ENCODE measurements at places on chromosomes 1 and 21. TPM values are rescaled to one million over a fixed set of nuclear protein-coding genes. Genes with fewer than 3 reads are reported as not detected.

KRTAP7-1 gene
- total RNA-seq = not detected

ALX3 gene
- not detected for total RNA-seq

GRCh38 chr1:27487966-27488884, 1.7 kb downstream of the WASF2 start:
- peaks cover 15% of the 10 kb centered on the region for H3K4me1 ChIP-seq
- no peaks in the 10 kb centered on the region for H3K36me3 ChIP-seq
- no peaks in the 10 kb centered on the region for H3K27me3 ChIP-seq
- no peak overlapping the region for H3K27ac ChIP-seq

GRCh38 chr1:99957818-99958217, 12.0 kb upstream of the SLC35A3 start:
- H3K27ac ChIP-seq = no peak overlapping the region
- H3K4me1 ChIP-seq = peaks cover 4% of the 10 kb centered on the region
- no peak for DNase-seq
- no peaks in the 10 kb centered on the region for H3K27me3 ChIP-seq

DNA sequence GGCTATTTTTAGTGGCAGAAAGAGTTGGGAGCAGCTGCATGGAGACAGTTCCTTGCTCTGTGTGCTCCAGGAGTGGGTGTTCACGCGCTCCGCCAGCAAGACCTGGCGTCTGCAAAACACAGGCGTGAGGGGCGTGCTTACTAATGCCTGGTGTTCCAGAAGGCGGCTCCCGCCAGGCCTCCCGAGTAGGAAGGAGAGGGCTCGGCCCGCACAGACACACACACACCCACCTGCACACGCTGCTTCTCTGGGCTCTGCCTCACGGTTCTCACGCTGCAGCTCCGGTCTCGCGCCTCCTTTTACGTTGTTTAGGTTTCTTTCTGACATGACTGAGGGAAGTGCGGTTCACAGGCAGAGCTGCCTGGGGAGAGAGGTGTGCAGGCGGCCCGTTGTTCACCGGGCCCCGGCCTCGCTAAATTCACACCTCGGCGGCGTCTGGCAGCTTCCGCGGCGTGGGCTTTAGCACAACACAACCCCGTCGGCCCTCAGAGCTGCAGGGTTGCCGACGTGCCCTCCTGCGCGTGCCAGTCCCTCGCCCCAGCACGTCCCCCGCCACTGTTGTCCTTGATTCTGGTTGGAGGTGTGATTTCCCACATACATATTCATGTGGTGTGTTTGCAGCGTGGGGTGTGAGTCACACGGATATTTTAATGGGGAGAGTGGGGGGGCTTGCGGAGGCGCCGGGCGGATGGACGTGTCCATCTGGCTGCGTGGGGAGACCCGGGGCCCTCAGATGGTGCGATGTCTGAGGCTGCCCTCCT, 77.0 kb downstream of the SKI start:
- H3K4me1 ChIP-seq = no peaks in the 10 kb centered on the region
- no peak overlapping the region for H3K27ac ChIP-seq
- H3K4me3 ChIP-seq = no peak overlapping the region
- DNase-seq = no peak
- no peaks in the 10 kb centered on the region for H3K27me3 ChIP-seq

Measured in H1 (cell line).